Esophagus muscularis mucosa (tissue), 4 donors: ENCODE measurements at places on chromosomes 7 and 10. TPM values are rescaled to one million over a fixed set of nuclear protein-coding genes. Genes with fewer than 3 reads are reported as not detected.

- no peak overlapping the region for H3K4me3 ChIP-seq
- H3K4me1 ChIP-seq = no peaks in the 10 kb centered on the region
- peaks cover 100% of the 10 kb centered on the region for H3K36me3 ChIP-seq
- DNase-seq = no peak
Observed at GRCh38 chr7:99453105-99453504, 12.9 kb downstream of the ATP5MF start.

DNA sequence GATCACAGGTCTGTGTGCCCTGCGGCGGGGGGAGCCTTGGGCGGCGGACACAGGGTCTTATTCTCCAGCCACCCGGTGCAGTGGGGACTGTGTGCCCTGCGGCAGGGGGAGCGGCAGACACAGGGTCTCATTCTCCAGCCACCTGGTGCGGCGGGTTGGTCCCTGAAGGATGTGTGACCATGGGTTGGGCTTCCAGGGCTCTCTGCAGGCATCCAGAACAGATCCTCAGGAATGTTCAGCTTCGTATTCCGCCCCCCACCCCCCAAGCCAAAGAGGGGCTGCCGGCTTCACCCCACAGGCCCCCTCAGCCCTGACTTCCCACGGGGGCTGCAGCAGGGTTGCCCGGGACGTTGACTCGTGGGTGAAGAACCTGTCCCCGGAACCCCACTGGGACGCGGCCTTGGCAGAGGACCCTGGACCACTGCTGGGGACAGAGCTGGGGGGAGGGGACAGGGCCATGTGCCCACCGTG, 154.5 kb upstream of the PPP2R2D start:
- H3K4me1 ChIP-seq = peaks cover 14% of the 10 kb centered on the region
- H3K27ac ChIP-seq = no peak overlapping the region
- H3K27me3 ChIP-seq = peaks cover 89% of the 10 kb centered on the region
- no peak for DNase-seq
- H3K36me3 ChIP-seq = no peaks in the 10 kb centered on the region
- no peak overlapping the region for H3K4me3 ChIP-seq

The TCERG1L gene
- not detected for total RNA-seq

GRCh38 chr10:75910032-75910431, 478.6 kb downstream of the LRMDA start:
- no peak overlapping the region for H3K4me3 ChIP-seq
- no peaks in the 10 kb centered on the region for H3K36me3 ChIP-seq
- no peaks in the 10 kb centered on the region for H3K27me3 ChIP-seq
- no peaks in the 10 kb centered on the region for H3K4me1 ChIP-seq
- no peak for DNase-seq

The ACSM6 gene
- not detected for total RNA-seq

The RBP4 gene
- 0.83 TPM for total RNA-seq

The DKK1 gene
- total RNA-seq = 4.1 TPM

DNA sequence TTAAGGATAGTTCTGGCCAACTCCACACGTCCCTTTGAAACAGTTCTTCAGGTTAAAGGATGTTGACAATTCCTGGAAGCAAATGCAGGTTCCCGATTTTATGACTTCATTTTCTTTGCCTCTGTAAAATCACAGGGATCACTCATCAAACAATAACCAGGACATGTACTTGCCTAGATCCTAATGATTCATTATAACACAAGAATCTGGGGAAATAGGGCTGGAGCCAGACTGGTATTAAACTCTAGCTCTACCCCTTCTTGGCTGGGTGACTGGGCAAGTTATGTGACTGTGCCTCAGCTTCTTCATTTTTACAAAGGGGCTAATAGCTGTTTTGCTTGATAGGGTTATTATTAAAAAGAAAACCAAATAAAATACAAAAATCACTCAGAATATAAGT, 56.0 kb upstream of the KCND2 start:
- H3K36me3 ChIP-seq = no peaks in the 10 kb centered on the region
- H3K4me1 ChIP-seq = no peaks in the 10 kb centered on the region
- no peaks in the 10 kb centered on the region for H3K27me3 ChIP-seq
- DNase-seq = no peak
- H3K4me3 ChIP-seq = no peak overlapping the region

- no peak for DNase-seq
- no peaks in the 10 kb centered on the region for H3K4me1 ChIP-seq
- H3K27ac ChIP-seq = no peak overlapping the region
- no peaks in the 10 kb centered on the region for H3K36me3 ChIP-seq
- H3K27me3 ChIP-seq = peaks cover 26% of the 10 kb centered on the region
- no peak overlapping the region for H3K4me3 ChIP-seq
Observed at GRCh38 chr7:157027568-157028198, 17.2 kb upstream of the MNX1 start.

- H3K27me3 ChIP-seq = no peaks in the 10 kb centered on the region
- H3K4me1 ChIP-seq = no peaks in the 10 kb centered on the region
- no peaks in the 10 kb centered on the region for H3K36me3 ChIP-seq
- no peak overlapping the region for H3K4me3 ChIP-seq
- H3K27ac ChIP-seq = no peak overlapping the region
Observed at GRCh38 chr7:22698767-22699166, 28.2 kb upstream of the IL6 start.

- DNase-seq = no peak
- no peak overlapping the region for H3K27ac ChIP-seq
- no peaks in the 10 kb centered on the region for H3K36me3 ChIP-seq
- H3K4me1 ChIP-seq = no peaks in the 10 kb centered on the region
- H3K4me3 ChIP-seq = no peak overlapping the region
Observed at GRCh38 chr10:51196508-51197175, 122.4 kb downstream of the PRKG1 start.

DNA sequence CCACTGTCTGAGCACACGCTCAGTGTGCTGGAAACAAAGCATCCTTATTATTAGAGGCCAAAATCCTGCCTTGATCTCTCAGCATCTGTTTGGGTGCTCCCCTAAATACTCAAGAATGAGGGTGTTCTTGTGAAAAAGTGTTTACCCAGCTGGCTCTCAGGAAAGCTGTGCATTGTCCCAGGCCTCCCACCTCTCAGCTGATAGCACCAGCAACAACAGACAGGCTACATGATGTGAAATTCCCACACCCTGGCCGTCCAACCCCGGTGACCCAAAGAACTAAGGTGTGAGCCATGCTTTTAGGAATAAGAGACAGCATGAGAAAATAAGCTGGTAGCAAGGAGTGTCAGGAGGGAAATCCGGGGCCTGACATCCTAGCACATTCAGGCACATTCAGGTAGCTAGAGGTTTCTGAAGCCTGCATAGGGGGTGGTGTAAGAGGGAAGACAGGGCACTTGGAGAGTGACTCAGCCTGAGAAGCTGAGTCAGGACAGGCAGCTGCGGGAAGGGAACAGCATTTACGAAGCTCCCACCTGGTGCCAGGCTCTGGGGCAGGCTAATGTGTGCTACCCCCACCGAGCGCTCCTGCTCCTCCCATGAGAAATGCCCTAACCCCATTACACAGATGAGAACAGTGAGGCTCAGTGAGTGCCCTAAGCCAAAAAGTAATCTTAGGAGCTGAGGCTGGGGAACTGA, 205.6 kb downstream of the GRID1 start:
- H3K27ac ChIP-seq = no peak overlapping the region
- no peak for DNase-seq
- H3K4me3 ChIP-seq = no peak overlapping the region
- no peaks in the 10 kb centered on the region for H3K4me1 ChIP-seq

DNA sequence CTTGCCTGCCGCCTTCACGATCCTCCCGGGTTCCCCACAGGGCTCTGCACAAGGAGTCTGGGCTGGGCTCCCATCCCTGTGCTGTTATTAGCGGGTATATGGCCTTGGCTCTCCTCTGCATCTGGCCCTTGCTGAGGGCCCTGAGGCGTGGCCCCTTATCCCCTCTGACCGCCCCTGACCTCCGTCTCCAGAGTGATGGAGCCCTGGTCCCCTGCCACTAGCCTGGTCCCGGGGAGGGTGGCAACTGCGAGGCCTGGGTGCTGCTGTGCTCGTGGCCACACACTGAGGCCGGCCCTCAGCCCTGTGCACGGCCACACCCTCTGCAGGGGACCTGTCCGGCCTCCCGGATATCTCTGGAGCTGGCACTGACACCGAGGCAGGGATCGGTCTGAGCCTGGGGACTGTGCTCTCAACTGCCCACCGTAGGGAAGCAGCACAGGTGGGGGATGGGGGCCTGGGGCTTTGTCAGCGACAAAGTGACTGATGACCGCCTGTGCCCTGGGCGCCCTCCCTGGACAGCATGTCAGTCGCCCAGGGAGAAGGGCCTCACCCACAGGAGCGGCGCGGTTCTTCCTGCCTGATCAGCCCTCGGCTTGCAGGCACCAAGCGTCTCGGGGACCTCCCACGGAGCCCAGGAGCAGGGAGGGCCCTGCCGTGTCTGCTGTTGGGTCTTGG, 72.4 kb downstream of the NKX6-2 start:
- peak overlapping the region; percentile 19 for H3K27ac ChIP-seq
- DNase-seq = no peak
- H3K4me3 ChIP-seq = no peak overlapping the region
- no peaks in the 10 kb centered on the region for H3K4me1 ChIP-seq
- H3K36me3 ChIP-seq = peaks cover 56% of the 10 kb centered on the region

DNA sequence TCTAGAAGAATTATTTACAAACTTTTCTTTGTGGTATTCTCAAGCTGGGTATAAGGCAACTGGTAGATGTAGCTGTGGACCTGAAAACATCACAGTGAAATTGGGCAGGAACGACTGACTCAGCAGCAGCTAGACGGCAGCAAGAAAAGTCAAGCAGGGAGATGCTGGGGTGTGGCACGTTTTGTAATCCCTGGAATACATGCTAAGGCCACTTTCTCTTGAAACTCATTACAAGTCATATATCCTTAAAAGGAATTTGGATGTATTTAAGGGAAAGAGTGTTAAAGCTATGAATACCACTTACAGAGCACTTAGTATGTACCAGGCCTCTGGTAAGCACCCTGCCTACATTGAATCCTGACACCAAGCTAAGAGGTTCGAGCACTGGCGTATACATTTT, 17.4 kb downstream of the BEND7 start:
- H3K27me3 ChIP-seq = no peaks in the 10 kb centered on the region
- no peak overlapping the region for H3K27ac ChIP-seq
- H3K36me3 ChIP-seq = no peaks in the 10 kb centered on the region
- no peak overlapping the region for H3K4me3 ChIP-seq
- H3K4me1 ChIP-seq = no peaks in the 10 kb centered on the region

The NKX2-3 gene
- 0.19 TPM for total RNA-seq

The AKR1C1 gene
- 88.6 TPM for total RNA-seq

DNA sequence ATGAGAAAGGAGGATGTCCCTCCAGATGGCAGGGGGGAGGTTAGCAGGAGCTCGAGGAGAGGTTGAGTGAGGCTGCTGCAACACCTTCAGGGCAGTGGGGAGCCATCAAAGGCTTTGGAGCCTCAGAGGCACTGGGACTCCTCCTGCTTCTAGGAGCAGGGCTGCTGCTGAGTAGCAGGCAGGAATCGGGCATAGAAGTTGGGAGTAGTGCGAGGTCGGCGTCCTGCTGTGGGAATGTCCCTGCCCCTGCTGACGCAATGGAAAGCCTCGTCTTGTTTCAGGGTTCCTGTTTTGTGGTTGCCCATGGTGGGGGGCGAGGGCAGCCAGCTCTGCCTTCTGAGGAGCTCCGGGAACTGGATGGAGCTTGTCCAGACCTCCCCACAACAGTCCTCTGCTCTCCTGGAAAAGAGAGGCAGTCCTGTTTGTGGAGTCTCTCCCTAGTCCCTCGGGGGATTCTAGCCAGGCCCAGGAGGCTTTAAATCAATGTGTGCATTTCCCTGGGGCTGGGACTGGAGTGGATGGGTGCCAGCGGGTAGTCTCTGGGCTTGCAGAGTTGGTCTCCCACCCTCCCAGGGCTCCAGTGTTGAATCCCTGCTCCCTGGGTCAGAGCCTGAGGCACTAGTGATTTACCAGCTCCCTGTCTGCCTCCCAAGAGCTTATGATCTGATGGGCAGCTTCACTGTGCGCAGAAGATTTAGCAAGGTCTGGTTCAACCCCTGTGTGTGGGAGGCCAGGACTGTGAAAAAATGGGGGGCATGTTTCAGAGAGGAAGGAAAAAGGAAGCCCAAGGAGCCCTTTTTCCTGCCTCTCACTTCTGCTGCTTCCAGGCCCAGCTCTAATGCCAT, 98.7 kb upstream of the PPIF start:
- H3K27ac ChIP-seq = peak overlapping the region; percentile 83
- H3K4me1 ChIP-seq = peaks cover 87% of the 10 kb centered on the region
- no peak for DNase-seq
- H3K36me3 ChIP-seq = no peaks in the 10 kb centered on the region

DNA sequence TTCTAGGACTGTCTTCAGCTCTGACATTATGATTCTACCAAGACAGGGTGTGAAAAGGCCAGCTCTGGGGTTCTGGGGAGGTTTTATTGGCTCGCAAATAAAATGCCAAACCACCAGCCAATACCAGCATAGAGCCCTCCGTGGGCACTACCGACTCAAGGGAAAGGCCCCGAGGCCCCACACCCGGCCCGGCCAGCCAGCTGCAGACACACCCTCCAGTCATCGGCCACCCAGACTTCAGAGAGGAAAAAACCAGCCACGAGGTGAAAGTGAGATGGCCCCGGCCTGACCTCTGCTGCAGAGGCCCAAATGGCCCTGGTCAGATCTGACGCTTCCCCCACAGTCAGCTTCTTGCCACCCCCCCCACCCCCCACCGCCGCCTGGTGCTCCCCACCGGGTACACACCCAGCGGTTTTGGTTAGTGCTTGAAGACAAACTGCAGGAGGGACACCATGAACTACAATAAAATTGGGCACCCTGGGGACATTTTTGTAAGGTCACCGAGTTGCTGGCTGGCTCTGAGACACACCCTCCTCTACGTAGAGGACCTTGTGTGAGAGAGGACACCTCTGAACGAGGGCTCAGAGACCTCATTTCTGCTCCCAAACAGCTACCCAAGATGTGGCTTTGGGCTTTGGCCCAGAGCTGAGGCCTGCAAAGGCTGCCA, 79.9 kb downstream of the PRKAG2 start:
- H3K4me3 ChIP-seq = no peak overlapping the region
- no peaks in the 10 kb centered on the region for H3K36me3 ChIP-seq
- peak overlapping the region; percentile 64 for H3K27ac ChIP-seq
- DNase-seq = no peak

The GRB10 gene
- total RNA-seq = 69.1 TPM

The VKORC1L1 gene
- 30.1 TPM for total RNA-seq

The CYCS gene
- 48.2 TPM for total RNA-seq

- H3K4me1 ChIP-seq = peaks cover 42% of the 10 kb centered on the region
- H3K27ac ChIP-seq = peak overlapping the region; percentile 64
- no peaks in the 10 kb centered on the region for H3K36me3 ChIP-seq
- no peaks in the 10 kb centered on the region for H3K27me3 ChIP-seq
- DNase-seq = no peak
Observed at GRCh38 chr7:151686826-151687225, 167.1 kb upstream of the RHEB start.

- H3K4me1 ChIP-seq = no peaks in the 10 kb centered on the region
- H3K27ac ChIP-seq = no peak overlapping the region
- no peak for DNase-seq
- peaks cover 16% of the 10 kb centered on the region for H3K27me3 ChIP-seq
- H3K36me3 ChIP-seq = no peaks in the 10 kb centered on the region
Observed at GRCh38 chr7:98056580-98056979, 50.1 kb upstream of the LMTK2 start.
